Activated CD8-positive, alpha-beta T cell treated with anti-CD3 and anti-CD28 coated beads, Interleukin-2, amount 10 ng/mL, durations not matched to agents 7 days and 5 days (primary cell): ENCODE measurements at places on chromosomes 2 and 18. TPM values are rescaled to one million over a fixed set of nuclear protein-coding genes. Genes with fewer than 3 reads are reported as not detected.

DNA sequence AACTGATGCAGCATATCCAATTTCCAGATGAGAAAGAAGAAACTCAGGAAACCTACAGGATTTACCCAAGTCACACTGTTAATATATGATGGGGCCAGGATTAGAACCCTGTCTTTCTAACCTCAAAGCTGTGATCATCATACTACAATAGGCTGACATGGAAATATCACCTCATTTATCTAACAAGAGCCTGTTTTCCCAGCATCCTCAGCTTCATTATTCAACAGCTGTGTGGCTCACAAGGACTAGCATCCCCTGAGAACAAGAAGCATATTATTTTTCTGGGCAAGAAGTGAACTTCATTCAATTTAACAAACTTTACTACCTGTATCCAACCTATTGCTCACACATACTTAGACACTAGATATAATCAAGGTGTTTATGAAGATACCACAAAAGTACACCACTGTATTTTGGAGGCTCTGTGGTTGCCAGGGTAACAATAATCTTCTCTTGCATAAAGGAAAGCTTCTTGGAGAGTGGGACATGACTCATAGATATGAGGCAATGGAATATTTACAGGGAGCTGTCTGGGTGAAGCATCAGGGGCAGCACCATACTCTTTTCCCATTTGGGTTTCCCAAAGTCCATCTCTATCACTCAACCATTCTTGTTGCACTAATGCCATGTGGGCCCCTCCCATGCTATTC is 218.2 kb downstream of the RAD51AP2 start:
- H3K27ac ChIP-seq, result no peak overlapping the region
- no peak overlapping the region for H3K4me3 ChIP-seq
- H3K27me3 ChIP-seq, result no peaks in the 10 kb centered on the region

Gene STAT4
- 154 TPM for total RNA-seq

Gene DQX1
- total RNA-seq, result 0.18 TPM

DNA sequence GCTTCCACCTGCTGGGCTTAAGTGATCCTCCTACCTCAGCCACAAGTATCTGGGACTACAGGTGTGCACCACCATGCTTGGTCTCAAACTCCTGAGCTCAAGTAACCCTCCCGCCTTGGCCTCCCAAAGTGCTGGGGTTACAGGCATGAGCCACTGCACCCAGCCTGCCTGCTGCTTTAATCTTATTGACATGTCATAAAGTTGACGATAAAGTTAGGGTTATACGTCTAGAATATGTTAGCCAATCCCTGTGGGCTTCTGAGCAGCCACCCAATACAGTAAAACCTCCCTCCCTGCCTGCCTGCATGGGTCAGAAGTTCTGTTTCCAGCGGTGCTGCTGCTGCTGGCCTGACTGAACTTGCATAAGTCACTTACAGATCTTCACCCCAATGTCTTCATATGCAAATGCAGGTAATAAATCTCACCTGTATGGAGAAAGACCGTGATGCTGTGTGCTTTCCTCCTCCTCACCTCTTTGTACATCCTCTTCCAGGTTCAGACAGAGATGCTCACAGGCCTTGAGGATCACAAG is 30.1 kb downstream of the TGIF1 start:
- no peaks in the 10 kb centered on the region for H3K36me3 ChIP-seq
- no peak overlapping the region for H3K4me3 ChIP-seq
- H3K27me3 ChIP-seq, result peaks cover 5% of the 10 kb centered on the region
- no peak overlapping the region for H3K27ac ChIP-seq

GRCh38 chr2:203675086-203675485 is 31.4 kb upstream of the CD28 start:
- no peak for DNase-seq
- no peak overlapping the region for H3K27ac ChIP-seq
- no peaks in the 10 kb centered on the region for H3K27me3 ChIP-seq
- H3K4me1 ChIP-seq, result peaks cover 26% of the 10 kb centered on the region
- H3K4me3 ChIP-seq, result no peak overlapping the region

- DNase-seq, result no peak
- H3K4me3 ChIP-seq, result no peak overlapping the region
- H3K27me3 ChIP-seq, result peaks cover 13% of the 10 kb centered on the region
- no peak overlapping the region for H3K27ac ChIP-seq
- H3K4me1 ChIP-seq, result no peaks in the 10 kb centered on the region
- H3K36me3 ChIP-seq, result no peaks in the 10 kb centered on the region
Observed at GRCh38 chr2:128535953-128536352, 217.3 kb upstream of the HS6ST1 start.

- H3K27ac ChIP-seq, result no peak overlapping the region
- DNase-seq, result no peak
- peaks cover 36% of the 10 kb centered on the region for H3K27me3 ChIP-seq
Observed at GRCh38 chr2:169119851-169120250, 50.5 kb downstream of the DHRS9 start.

Gene SAG
- not detected for total RNA-seq

Gene CCDC142
- total RNA-seq, result 22.5 TPM

- peaks cover 31% of the 10 kb centered on the region for H3K36me3 ChIP-seq
- DNase-seq, result peak; percentile 14
- no peak overlapping the region for H3K4me3 ChIP-seq
- H3K4me1 ChIP-seq, result peaks cover 49% of the 10 kb centered on the region
Observed at GRCh38 chr2:191198271-191198670, 46.9 kb upstream of the MYO1B start.

GRCh38 chr18:32550963-32551362 is 80.3 kb upstream of the GAREM1 start:
- H3K36me3 ChIP-seq, result no peaks in the 10 kb centered on the region
- DNase-seq, result no peak
- H3K4me1 ChIP-seq, result no peaks in the 10 kb centered on the region
- H3K27me3 ChIP-seq, result no peaks in the 10 kb centered on the region
- H3K4me3 ChIP-seq, result no peak overlapping the region
- no peak overlapping the region for H3K27ac ChIP-seq

Gene NEURL3
- not detected for total RNA-seq

Gene LRRTM4
- not detected for total RNA-seq

GRCh38 chr2:69145204-69145603 is 132.2 kb downstream of the ANTXR1 start:
- H3K4me1 ChIP-seq, result no peaks in the 10 kb centered on the region
- peaks cover 13% of the 10 kb centered on the region for H3K27me3 ChIP-seq
- H3K27ac ChIP-seq, result no peak overlapping the region

Gene HMSD
- not detected for total RNA-seq

Gene RESP18
- not detected for total RNA-seq

Gene THSD7B
- not detected for total RNA-seq

GRCh38 chr2:7886666-7887065 is 795.2 kb upstream of the ID2 start:
- no peak overlapping the region for H3K27ac ChIP-seq
- DNase-seq, result no peak
- peaks cover 3% of the 10 kb centered on the region for H3K27me3 ChIP-seq
- H3K4me3 ChIP-seq, result no peak overlapping the region
- H3K36me3 ChIP-seq, result no peaks in the 10 kb centered on the region

DNA sequence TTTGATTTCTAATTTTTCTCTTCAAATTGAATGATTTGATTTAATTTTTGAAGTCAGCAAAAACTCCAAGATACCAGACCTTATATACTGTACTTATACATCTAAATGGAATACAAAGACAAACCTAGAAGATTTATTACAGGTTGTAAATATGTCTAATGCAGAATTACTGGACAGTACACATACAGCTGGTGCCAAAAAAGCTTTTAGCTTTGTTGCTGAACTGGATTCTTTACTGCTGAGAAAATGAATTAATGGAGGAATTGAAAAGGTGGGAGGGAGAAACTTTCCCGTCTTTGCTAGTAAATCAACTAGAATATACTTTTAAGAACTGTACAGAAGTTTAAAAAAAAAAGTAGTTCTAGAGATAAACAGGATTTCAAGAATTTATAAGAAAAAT is 17.5 kb downstream of the C1D start:
- no peaks in the 10 kb centered on the region for H3K4me1 ChIP-seq
- H3K4me3 ChIP-seq, result no peak overlapping the region
- H3K36me3 ChIP-seq, result peaks cover 3% of the 10 kb centered on the region
- no peak overlapping the region for H3K27ac ChIP-seq

GRCh38 chr2:61785583-61785982 is 68.3 kb downstream of the FAM161A start:
- H3K27me3 ChIP-seq, result peaks cover 10% of the 10 kb centered on the region
- H3K36me3 ChIP-seq, result no peaks in the 10 kb centered on the region
- no peak overlapping the region for H3K4me3 ChIP-seq
- no peak for DNase-seq
- no peaks in the 10 kb centered on the region for H3K4me1 ChIP-seq
- H3K27ac ChIP-seq, result no peak overlapping the region

DNA sequence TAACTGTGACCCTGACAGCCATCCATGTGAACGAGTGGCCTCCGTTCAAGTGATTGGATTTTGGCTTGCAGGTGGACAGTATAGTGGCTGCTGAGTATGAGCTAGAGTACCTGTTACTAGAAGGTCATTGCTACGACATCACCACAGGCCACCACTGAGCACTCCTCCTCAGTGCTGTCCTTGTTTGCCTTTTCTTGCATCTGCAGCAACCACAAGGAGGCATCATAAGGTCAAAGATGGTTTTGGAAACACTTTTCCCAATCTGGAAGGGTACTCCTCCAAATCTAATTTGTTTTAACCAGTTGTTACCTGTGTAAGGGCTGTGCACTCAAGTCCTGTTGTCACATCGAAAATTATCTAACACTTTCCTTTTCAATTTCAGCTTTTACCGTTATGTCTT is 81.2 kb downstream of the UGGT1 start:
- H3K4me3 ChIP-seq, result no peak overlapping the region
- no peaks in the 10 kb centered on the region for H3K27me3 ChIP-seq
- no peak overlapping the region for H3K27ac ChIP-seq
- H3K36me3 ChIP-seq, result peaks cover 64% of the 10 kb centered on the region
- peaks cover 21% of the 10 kb centered on the region for H3K4me1 ChIP-seq

Gene MAB21L4
- total RNA-seq, result not detected

GRCh38 chr18:79616651-79617510 is 62.7 kb upstream of the CTDP1 start:
- H3K36me3 ChIP-seq, result no peaks in the 10 kb centered on the region
- H3K27ac ChIP-seq, result no peak overlapping the region
- no peak for DNase-seq
- H3K27me3 ChIP-seq, result no peaks in the 10 kb centered on the region
- no peaks in the 10 kb centered on the region for H3K4me1 ChIP-seq

Gene FBXO36
- total RNA-seq, result 1.0 TPM

DNA sequence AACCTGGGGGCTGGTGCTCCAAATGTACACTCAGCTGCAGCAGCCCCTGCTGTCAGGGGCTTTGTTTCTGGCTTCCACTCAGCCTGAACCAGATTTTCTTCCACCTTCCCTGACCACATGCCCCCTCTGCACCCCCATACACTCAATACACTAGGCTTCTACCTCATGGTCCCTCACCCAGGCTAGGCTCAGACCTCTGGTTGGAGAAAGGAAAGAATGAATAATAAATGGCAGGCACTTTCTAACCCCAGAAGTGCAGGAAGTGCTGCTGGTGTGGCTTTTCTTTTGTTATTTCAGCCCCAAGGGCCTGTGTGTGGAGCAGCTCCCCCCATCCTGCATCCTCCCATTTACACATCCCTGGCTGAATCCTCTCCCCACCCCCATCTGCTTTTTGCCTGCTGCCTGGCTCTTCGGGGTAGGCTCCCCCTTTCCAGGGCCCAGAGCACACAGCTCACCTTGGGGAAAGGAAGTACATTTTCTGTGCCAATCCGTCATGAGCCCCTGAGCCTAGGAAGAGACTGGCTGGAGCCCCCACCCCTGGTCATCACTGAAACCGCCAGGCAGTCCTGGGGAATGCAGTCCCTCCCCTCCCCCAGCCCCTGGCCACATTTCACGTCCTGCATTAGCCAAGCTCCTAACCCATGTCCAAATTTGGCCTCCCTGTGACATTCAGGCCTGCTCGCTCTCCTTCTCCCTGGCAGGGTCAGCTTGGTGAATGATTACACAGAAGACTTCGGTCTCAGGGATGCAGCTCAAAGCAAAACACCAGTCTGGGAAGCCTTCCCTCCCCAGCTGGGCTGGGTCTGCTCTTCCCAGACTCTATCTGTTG is 2.6 kb downstream of the DYSF start:
- H3K36me3 ChIP-seq, result no peaks in the 10 kb centered on the region
- DNase-seq, result no peak
- H3K4me3 ChIP-seq, result no peak overlapping the region
- H3K27me3 ChIP-seq, result peaks cover 32% of the 10 kb centered on the region
- H3K27ac ChIP-seq, result no peak overlapping the region
- H3K4me1 ChIP-seq, result peaks cover 29% of the 10 kb centered on the region

DNA sequence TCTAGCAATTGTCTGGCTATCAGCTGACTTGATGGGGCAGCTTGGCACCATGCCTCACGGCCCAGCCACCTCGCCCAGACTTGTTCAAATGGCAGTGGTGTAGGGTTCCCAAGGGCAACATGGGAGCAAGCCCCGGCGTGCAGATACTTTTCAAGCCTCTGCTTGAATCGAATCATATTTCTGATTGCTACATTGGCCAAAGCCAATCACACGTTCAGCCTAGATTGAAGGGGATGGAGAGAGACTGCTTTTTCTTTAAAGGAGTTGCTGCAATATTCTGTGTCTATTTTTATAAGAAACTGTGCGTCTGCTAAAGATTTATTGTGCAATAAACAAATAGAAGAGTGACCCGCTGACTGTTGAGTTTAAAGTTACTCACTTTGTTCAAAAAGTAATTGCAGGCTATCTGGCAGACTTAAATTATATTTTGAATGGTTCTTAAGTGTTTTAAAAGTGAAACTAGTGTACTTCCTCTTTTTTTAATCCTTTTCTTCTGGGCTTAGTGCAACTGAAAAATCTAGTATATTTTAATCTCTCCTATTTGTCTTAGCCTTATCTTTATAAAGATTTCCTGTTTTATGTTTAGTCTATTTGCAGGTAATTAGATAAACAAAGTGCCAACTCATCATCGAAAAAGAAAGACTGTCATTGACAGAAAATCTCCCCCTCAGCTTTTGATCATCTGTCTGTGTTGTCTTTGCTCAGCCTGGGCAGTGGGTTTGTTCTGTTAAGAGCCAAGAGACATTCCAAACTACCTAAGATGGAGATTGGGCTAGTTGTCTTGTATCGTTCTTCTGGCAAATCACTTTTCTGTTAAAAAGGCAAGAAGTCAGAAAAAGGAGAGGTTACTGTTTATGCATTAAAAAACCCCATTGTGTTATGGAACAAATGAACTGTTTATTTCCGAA is 156.1 kb downstream of the TPGS2 start:
- H3K27me3 ChIP-seq, result peaks cover 14% of the 10 kb centered on the region
- no peak overlapping the region for H3K4me3 ChIP-seq

DNA sequence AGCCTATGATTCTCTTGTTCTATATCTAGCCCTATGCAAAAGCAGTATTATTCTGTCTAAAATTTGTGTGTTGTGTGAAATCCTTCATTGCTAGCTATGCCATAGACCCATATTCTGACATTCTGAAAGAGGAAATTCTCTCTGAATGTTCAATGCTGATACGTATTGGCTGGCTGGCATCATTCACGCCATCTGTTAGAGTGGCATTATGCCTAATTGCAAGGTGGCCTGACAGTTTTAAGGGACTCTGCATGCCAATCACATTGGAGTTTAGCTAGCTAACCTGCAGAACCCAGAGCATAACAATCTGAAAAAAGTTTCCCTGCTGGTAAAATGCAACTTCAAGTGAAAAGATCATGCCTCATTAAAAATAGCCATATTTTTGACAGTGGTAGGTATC is 316.0 kb downstream of the SOX11 start:
- H3K4me3 ChIP-seq, result no peak overlapping the region
- H3K27ac ChIP-seq, result no peak overlapping the region
- no peaks in the 10 kb centered on the region for H3K27me3 ChIP-seq

Gene EVX2
- total RNA-seq, result not detected

GRCh38 chr2:55063713-55064323 is 13.6 kb upstream of the RTN4 start:
- no peak overlapping the region for H3K4me3 ChIP-seq
- peaks cover 3% of the 10 kb centered on the region for H3K36me3 ChIP-seq
- no peak overlapping the region for H3K27ac ChIP-seq
- H3K27me3 ChIP-seq, result no peaks in the 10 kb centered on the region
- peaks cover 9% of the 10 kb centered on the region for H3K4me1 ChIP-seq
- no peak for DNase-seq
